ENCODE measurements at places on chromosomes 4 and X.

DNA sequence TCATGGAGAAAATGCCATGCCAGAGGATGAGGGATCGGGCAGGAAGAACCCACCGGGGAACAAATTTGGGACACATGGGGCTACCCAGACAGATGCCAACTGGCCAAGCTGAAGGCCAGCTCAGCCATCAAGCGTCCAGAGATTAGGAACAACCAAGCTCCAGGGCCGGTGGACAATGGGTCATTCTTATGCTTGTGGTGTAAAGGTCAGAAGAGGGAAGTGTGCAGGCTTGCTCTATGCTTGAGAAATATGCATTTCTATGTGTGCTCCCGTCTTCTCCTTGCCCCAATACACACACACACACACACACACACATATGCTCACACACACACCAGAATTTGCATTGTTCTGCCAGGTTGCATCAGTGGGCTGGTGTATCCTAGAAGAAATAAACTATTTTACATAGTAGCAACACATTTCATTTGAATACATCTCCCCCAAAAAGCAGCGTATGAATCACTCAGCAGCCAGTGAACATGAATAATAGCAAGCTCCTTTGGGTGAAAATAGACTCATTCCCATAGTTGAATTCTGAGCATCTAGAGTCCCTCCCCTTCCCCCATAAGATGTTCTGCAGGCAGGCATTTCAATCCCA lies 201.9 kb upstream of the PPARGC1A start:
- no peak for DNase-seq

- DNase-seq, result peak; percentile 57
Measured at GRCh38 chr4:139142980-139143379, 34.0 kb downstream of the ELF2 start.

GRCh38 chr4:183286590-183287308 lies 33.3 kb downstream of the CLDN22 start:
- DNase-seq, result no peak

DNA sequence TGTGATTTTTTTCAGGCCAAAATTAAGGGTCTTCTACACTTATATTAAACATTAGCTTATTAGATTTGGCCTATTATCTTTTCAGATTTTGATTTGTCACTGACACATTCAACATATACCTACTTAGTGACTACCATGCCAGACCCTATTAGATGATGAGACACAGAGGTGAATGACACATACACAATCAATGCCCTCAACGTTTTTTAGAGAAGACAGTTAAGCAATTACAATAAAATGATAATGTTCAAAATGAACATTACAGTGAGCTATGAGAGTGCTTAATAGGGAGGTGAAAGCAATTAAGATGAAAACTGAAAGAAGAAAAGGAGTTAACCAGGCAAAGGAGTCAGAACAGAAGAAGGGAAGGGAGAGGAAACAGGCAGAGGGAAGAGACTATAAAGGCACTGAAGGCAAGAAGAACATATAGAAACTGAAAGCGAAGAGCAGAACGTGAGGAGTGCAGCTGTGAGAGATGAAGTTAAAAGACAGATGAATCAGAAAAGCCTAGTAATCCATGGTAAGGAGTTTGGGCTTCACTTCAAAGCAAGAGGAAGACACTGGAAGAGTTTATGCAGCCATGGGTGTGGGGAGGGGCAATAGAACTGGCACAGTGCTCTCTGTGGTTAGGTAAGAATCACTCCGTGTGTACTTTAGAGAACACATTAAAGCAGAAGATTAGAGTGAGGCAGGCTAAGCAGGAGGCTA lies 119.0 kb downstream of the REELD1 start:
- peak; percentile 8 for DNase-seq

- DNase-seq, result no peak
Measured at GRCh38 chr4:113588895-113589668, 172.5 kb downstream of the CAMK2D start.
